Activated CD8-positive, alpha-beta memory T cell treated with anti-CD3 and anti-CD28 coated beads for 4 hours (primary cell): ENCODE measurements at places on chromosomes 1 and 21.

DNA sequence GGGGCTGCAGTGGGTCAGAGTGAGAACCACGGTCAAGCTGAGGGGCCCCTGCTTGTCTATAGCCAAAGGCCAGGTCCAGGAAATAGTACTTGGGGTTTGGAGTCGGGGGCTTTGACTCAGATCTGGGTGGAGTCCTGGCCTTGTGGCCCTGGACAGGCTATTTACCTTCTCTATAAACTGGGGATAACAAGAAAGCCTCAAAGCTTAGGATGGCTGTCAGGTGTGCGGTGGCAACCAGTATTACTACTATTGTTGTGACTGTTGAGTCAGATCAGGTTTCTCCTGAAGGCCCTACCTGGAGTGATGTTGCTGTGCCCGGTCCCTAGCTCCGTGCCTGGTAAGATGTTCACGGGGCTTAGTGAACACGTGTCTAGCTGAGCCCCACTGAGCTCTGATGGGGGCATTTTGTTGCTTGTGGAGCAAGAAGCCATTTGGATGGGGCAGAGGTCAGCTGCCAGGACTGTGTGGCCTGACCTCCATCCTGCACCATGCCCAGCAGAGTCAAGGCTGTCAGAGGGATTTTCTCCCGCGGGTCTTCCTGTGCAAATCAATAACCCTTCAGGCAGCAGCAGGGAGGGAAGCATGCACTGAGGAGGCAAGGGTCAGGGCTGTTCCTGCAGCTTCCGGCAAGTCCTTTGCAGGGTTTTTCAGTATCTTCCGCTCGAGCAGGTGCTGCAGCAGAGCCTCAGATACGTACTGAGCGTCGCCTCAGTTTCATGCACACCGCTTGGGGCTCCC lies 170.3 kb downstream of the CAMTA1 start:
- DNase-seq, result no peak

GRCh38 chr1:8889925-8890785 lies 11.7 kb upstream of the ENO1 start:
- no peak for DNase-seq

GRCh38 chr1:22878626-22879025 lies 94.0 kb downstream of the LACTBL1 start:
- no peak for DNase-seq

GRCh38 chr1:94332952-94333351 lies 85.2 kb upstream of the ABCD3 start:
- no peak for DNase-seq

- DNase-seq, result no peak
Measured at GRCh38 chr1:22687191-22687590, 23.4 kb upstream of the EPHB2 start.

GRCh38 chr1:30061292-30062220 lies 661.8 kb downstream of the MATN1 start:
- no peak for DNase-seq

GRCh38 chr1:151485685-151486255 lies 25.4 kb upstream of the CGN start:
- DNase-seq, result no peak

DNA sequence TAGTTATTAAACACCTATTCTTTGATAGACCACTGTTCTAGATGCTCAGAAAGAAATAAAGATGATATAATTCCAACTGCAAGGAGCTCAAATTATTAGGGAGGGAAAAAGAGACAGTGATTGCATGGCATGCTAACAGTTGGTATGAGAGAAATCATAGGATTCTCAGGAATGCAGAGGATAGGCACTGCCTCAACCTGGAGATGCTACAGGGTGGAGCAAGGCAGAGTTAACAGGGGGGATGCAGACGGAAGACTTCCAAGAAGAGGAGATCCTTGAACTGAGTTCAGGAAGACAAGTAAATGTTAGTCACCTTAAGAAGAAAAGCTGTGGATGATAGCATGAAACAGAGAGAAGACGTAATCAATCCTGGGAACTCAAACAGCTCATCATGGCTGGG lies 123.7 kb downstream of the DAB1 start:
- no peak for DNase-seq

DNA sequence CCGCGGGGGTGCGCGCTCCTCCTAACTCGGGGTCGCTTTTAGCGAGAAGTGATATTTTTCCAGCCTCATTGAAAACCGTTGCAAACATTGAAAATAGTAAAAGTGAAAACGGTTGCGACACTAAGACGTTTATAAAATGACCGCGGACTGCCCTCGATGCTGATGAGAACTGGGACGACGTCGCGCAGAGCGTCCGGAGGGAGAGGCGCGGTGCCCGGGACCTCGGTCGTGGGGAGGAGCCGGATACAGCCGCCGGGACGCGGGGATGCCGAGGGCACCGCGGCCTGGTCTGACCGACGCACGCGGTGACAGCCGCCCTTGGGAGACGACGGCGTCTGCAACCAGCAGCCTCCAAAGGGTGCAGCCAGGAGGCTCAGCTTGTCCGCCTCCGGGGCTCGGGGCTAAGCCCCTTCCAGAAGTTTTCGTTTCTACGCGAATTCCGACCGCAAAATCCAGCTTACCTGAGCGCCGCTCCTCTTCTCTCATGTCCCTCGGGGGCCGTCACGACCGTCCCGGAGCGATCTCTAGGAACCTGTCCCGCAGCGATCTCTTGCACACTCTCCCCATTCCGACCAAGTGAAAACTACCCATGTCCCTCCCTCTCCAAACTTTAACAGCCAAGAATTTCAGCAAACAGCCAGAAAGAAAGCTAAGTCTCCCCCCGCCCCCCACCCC lies 144.4 kb upstream of the ETS2 start:
- DNase-seq, result no peak

DNA sequence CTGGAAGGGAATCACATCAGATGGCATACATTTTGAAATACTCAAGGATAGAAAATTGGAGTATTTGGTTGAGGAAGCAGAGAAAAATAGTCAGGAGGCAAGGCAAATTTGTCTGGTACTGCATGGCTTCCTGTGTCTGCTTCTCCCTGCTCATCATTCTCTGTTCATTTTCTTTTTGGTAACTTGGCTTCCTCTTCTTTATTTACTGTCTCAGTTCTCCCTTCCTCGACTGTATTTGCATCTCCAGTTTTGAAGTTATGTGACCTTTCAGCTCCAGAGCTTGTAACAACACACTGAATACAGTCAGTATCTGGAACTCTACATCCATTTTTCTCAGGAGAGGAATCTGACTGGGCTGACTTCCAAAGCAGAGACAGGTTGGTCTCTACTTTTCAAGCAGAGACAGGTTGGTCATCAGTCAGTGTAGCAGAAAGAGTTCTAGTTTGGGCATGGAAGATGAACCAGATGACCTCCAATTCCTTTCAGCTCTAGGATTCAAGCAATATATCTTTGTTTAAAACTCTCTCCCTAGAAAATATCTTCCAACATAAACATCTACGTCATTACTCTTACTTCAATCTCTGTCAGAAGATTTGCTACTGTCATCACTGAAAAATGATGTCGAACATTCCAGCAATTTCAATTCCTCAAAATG lies 571.2 kb downstream of the ADGRL2 start:
- no peak for DNase-seq

- DNase-seq, result no peak
Measured at GRCh38 chr1:161439280-161440232, 65.7 kb upstream of the FCGR2A start.

GRCh38 chr1:145926686-145927062 lies 610 bp downstream of the RBM8A start:
- DNase-seq, result no peak

DNA sequence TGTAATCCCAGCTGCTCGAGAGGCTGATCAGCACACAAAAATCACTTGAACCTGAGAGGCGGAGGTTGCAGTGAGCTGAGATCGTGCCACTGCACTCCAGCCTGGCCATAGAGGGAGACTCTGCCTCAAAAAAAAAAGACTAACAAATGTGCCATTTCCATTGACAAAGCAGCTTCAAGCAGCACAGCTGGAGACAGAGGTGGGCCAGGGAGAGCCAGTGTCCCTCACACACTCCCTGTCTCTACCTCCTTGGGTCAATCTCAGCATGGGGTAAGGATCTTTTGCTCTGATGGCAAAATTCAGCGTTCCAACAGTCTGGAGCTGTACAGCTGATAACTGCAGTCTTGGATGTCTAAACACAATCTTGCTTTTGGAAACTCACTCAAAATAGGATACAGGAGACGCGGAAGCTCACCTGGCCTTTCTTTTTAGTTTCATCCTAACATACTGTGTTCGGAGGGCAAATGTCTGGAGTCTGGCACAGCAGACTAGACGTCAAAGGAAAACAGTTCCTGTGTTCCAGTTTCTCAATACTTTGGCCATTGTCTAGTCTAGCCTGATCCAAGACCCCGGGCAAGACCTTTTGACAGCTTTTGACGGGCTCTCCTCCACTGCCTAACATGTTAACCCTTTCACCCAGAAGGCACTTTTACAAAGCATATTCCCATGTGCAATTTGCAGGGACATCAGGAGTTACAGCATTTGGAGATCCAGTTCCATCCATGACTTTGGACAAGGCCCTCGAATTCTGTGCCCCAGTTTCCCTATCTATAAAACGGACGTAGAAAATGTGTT lies 2.9 kb downstream of the RCC2 start:
- DNase-seq, result no peak

DNA sequence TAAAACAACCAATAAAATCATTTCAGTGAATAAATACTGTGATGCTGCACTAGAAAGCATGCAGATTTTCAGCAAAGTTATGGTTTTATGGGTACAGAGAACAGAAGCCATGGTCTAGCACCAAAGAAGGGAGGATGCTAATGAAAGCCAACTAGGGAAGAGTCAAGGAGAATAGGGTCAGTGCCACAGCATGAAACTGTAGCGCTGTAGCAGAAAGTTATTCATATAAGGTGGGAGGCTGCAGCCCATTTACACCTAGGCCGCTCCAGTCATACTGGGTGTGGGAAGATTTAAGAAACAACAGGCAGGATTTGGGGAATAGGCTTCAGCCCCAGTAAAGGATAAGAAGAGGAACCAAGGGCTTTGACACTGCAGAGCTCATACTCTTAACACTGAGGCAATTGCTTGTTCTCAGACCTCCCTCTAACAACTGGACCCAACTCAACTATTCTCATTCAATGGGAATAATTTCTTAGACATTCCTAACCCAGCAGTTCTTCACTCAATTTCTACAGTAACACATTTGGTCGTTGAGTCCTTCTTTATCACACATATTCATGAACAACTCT lies 4.4 kb downstream of the IFI16 start:
- no peak for DNase-seq

DNA sequence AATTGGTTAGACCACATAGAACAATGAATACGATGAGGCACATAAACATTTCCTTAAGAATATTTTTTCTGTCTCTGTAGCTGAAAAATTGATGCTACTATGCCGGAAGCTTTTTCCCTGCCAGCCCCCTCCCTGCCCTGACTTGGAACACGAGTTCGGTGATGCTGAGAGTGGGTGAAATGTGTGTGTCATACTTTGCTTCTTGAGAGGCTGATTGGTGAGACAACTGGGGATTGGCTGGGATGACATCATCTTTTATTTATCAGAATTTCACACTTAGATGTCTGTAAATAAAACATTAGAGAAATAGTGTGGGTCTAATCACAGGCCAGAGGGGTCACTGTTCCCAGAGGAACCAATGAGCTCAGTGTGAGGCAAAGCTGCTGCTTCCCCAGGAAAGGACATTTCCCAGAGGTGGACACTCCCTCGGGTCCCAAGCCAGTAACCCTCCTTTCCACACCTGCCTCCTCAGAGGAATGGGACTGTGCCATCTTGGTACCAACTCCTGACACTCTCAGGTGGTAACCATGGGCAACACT lies 195.4 kb upstream of the C1orf174 start:
- DNase-seq, result no peak

DNA sequence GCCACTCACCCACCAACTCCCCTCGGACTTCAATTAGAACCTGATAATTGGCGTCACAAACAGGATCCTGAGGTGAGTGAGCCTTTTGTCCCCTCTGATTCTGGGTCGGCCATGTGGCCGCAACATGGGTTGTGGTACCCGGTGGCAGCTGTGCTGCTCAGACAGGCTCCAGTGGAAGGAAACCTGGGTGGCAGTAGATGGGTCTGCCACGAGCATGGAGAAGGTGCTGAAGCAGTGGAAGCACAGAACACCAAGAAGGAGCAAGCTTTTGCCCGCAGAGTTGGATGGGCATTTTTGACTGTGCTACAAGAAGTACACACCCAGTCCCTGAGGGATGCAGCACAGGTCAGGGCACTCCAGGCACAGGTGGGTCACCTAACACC lies 16.5 kb upstream of the UBE2U start:
- no peak for DNase-seq
